ENCODE measurements at places on chromosomes 1 and 21. TPM values are rescaled to one million over a fixed set of nuclear protein-coding genes. Genes with fewer than 3 reads are reported as not detected.

DNA sequence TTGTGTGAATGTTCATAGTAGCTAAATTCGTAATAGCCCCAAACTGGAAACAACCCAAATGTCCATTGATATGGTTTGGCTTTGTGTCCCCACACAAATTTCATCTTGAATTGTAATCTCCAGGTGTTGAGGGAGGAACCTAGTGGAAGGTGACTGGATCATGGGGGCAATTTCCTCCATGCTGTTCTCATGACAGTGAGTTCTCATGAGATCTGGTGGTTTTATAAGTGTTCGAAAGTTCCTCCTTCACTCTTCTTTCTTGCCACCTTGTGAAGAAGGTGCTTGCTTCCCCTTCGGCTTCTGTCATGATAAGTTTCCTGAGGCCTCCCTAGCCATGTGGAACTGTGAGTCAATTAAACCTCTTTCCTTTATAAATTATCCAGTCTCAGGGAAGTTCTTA is 11.3 kb downstream of the UBE2G2 start:
- DNase-seq, result no peak

DNA sequence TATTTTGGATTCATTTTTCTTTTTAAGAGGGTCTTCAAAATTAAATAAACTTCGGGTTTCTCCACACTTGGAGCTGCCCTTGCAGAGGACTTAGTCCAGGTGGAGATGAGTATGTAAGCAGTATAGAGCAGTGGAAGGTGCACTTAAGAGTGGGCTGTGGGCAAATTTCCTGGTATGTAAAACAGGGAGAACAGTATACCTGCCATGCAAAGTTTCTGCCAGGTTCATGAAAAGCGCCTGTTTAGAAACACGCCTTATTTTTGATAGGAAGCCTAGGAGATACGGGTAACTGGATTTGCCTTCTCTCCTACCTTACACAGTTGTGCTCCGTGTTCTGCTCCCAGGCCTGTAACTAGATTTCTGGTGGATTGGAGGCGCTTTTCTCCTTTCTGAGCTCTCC is 1.2 kb downstream of the KDM4A start:
- DNase-seq, result no peak

SLC35F3 gene
- 0.16 TPM for polyA plus RNA-seq

- no peak for DNase-seq
Observed at GRCh38 chr1:16430606-16431005, 6.6 kb downstream of the SPATA21 start.

ENTREP3 gene
- 27.9 TPM for polyA plus RNA-seq

DNA sequence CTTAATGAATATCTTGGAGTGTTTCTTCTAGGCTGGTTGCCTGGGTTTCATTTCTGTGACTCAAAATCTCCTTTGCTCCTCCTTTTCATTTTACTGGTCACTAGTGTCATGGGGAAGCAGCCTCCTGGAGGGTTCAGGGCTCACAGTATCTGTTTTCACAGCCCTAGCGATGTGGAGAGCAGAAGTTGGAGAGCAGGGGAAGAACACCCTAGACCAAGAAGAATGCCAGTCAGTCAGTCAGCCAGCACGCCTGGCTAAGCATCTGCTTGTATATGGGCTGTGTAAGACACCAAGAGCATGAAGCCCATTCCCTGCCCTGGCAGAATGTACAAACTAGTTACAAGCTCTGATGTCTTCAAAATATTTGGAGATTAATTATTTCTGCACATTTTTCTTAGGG is 7.9 kb downstream of the RXRG start:
- DNase-seq, result no peak

GRCh38 chr1:84780000-84780716 is 89.9 kb upstream of the SSX2IP start:
- DNase-seq, result peak; percentile 5

GRCh38 chr21:34022627-34023335 is 50.6 kb upstream of the MRPS6 start:
- no peak for DNase-seq

GRCh38 chr1:228169345-228169744 is 3.7 kb downstream of the IBA57 start:
- no peak for DNase-seq

- DNase-seq, result no peak
Observed at GRCh38 chr1:164951508-164951907, 392.5 kb downstream of the PBX1 start.

DNA sequence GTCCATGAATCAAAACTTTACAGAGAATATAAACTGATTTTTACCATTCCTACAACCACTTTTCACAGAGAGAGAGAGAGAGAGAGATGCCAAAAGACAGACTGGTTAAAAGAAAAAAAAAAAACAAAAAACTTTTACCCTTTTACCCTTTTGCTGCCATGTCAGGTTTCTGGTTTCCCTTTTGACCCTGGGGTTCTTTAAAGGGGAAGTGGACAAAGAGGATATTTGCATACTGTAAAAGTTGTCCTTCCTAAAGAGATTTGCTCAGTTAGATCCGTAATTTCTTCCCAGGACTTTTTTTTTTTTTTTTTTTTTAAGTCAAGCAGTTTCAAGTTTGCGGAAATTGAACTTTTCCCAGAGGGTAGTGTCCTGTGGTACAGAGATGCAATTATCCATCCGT is 287.8 kb upstream of the RGS18 start:
- DNase-seq, result no peak

GRCh38 chr1:155254228-155254713 is 1.0 kb downstream of the ENTREP3 start:
- no peak for DNase-seq

GRCh38 chr1:8653878-8654277 is 163.6 kb downstream of the RERE start:
- DNase-seq, result no peak

GRCh38 chr1:206754011-206754410 is 16.6 kb upstream of the IL19 start:
- peak; percentile 69 for DNase-seq

DNA sequence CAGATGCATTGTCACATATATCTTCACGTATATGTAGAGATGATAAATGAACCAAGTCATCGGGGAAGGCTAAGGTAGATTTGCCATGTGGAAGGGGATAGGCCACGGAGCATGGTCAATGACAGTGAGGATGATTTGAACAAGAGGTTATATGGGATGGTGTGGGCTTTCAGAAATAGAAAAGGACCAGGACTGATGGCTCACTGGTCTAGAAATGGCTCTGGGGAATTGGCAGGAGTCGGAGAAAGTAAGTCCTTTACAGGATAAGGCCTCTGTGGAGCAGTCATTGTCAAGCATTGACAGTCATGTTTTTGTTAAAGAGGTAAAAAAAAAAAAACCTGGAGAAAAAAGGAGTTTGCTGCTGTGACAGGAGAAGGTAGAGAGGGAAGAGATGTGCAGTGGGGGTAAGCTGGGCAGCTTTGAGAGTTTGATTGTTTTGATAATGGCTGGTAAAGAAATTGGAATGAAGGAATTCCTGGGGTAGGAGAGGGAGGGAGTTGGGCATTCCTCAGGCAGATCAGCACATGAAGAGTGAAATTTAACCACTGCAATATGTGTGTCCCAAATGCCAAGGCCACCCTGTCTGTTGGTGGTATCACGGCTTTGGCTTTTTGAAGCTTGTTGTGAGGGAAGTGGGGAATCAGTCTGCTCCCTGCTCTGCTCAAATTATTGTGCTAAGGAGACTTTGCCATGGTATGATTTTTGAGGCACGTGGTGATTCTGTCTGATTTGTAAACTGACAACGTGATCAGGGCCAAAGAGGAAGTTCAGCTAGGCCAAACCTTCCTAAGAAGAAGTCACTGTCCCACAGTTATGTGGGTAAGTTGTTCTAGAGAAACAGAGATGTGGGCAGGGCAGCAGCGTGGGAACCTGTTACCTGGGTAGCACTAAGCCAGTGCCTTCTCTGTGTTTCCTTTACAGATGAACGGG is 26.0 kb downstream of the MACF1 start:
- no peak for DNase-seq

EPHA10 gene
- not detected for polyA plus RNA-seq

DNA sequence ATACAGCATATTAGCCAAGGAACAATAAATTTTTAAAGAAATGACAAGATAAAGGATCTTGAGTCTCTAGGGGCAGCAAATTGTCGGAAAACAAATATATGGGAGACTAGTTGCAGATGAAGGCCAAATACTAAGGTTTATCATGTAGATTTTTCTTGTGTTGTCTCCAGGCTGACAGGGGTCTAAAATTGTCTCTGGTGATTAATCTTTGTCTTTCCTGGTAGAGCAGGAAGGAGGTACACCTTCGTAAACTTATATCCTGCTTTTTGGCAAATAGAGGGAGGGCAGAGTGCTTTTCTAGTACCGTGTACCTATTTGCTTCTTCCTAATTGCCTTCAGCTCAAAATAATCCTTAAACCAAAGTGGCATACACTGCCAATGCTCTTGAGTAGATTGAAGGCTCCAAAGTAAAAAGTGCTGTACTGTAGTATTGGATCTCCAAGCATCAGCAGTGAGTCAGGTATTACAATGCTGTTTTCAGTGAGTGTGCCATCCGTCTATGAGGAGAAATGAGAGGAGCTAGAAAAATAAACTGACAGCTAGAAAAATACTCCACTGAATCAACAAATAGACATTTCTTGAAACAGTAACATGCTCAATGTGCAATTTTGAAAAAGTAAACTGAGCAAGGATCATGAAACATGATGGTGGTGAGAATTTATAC is 1.8 kb upstream of the LEPR start:
- peak; percentile 28 for DNase-seq

GRCh38 chr21:16330082-16330907 is 600.5 kb downstream of the USP25 start:
- DNase-seq, result peak; percentile 75

GRCh38 chr21:37828991-37829390 is 87.3 kb downstream of the KCNJ6 start:
- DNase-seq, result no peak

REN gene
- 1.2 TPM for polyA plus RNA-seq

Data from IMR-90 (cell line).